ENCODE measurements at places on chromosomes 5 and 9.

GRCh38 chr9:80052830-80053229, 481.1 kb downstream of the TLE4 start:
- no peak for DNase-seq

DNA sequence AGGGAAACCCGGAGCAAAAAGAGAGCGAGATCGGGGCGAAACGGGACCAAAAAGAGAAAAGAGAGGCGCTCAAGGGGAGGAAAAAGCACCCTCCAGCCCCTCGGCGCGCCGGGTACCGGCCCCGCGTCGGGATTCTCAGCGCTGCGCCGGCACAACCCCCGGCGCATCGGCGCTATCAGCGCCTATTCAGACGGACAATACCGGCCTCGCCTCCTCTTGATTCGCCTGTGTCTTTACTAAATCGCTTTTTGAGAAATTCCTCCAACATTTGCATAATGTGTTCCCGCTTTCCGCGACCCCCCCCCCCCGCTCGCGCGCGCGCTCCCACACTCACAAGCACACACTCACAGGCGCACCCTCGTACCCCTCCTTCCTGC, 578 bp downstream of the LHX6 start:
- DNase-seq, result no peak

DNA sequence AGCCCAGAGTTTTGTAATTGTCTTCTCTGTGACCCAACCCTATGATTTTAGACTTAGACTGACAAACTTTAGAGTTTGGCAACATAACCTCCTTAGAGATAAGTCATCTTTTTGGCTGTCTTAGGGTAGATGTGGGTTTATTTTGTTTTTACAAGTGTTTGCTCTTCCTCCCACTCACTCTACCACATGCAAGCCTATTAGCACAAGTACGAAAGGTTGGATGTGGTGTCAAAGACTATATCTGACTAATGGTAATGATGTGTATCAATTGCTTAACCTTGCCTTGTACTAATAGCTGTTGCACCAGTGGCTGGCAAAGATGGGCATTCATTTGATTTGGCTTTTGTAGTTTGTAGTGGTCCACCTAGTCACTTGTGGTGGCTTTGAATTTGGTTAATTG, 46.5 kb downstream of the SLC25A46 start:
- DNase-seq, result no peak

DNA sequence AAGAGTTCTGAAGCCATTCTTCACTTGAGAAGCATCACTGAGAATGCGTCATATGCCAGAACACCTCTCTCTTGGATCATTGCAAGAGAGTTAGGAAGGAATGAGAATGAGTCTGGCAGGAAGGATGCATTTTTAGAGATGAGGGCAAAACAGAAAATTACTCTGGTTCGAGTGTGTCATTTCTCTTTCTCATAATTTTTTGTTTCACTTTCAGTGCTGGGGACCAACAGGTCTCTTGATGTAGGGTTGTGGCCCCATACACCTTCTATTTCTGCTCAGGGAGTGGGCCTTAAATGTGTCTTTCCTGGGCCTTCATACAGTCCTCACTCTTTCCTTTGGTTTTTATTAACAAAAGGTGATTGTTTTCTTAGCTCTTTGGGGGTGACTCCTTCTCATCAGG, 302.4 kb downstream of the NR3C1 start:
- no peak for DNase-seq

- DNase-seq, result peak; percentile 41
These were observed at the start of gene ENG for GRCh38 chr9:127854184-127854806. TSS of gene ENG (minus strand) at chr9:127854658. CDS start at chr9:127854355, 303 bp downstream.

- peak; percentile 95 for DNase-seq
These were observed at the start of gene MARVELD2 for GRCh38 chr5:69414885-69415583. TSS of gene MARVELD2 (plus strand) at chr5:69415116. CDS start at chr5:69419386, 4,270 bp downstream.

DNA sequence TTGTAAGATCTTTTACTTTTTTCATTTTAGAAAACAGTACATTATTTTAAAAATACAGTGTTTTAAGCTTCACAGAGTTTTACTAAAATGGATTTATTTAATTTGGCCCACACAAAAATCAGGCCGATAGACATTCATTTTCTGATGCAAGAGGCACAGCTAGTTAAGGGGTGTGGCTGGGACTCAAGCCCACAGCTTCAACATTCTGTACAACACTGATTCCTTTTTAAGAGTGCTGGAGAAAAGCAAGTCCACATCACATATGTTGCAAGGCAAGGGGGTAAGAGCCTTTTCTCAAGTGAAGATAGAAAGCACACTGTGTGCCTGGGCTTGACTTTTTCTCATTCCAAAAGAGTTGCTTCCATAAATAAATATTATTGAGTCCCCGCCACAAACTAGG, 195.9 kb downstream of the RFK start:
- no peak for DNase-seq

DNA sequence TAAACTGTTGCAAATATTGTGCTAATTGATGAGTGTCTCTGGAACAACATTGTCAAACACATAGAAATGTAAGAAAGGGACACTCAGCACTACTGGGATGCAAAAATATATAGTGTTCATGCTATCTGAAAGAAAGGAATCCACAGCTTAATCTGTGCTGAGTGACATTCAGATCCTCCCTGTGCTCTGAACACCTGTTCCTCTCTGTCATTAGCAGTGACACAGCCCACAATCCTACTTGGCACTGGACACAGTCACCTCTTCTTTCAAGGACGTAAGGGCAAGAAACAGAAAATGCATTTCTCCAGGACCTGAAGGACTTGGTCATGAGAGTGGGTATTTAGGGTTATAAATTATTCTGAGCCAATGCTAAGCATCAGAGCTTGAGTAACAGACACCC, 121.4 kb upstream of the SV2C start:
- DNase-seq, result no peak

DNA sequence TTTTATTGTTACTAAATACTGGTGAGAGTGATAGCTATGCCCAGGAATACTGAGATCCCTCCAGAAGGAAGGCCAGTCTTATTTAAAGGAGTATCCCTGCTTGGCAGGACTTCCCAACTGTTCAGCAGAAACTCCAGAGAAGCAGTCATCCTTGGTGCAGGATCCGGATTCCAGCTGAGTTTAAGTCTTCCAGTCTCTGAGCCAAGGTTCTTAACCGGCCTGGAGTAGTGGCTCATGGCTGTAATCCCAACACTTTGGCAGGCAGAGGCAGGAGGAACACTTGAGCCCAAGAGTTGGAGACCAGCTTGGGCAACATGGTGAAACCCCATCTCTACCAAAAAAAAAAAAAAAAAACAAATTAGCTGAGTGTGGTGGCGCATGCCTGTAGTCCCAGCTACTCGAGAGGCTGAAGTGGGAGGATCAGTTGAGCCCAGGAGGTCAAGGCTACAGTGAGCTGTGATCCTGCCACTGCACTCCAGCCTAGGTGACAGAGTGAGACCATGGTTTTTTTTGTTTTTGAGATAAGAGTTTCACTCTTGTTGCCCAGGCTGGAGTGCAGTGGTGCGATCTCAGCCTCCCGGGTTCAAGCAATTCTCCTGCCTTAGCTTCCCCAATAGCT, 7.6 kb downstream of the NAIF1 start:
- no peak for DNase-seq

GRCh38 chr5:107672211-107673038, 1.7 kb upstream of the EFNA5 start:
- peak; percentile 97 for DNase-seq

GRCh38 chr9:130890870-130891687, 5.5 kb downstream of the QRFP start:
- DNase-seq, result no peak

- DNase-seq, result peak; percentile 3
These were observed 610.6 kb downstream of the CDH12 start for GRCh38 chr5:22242532-22242931.

DNA sequence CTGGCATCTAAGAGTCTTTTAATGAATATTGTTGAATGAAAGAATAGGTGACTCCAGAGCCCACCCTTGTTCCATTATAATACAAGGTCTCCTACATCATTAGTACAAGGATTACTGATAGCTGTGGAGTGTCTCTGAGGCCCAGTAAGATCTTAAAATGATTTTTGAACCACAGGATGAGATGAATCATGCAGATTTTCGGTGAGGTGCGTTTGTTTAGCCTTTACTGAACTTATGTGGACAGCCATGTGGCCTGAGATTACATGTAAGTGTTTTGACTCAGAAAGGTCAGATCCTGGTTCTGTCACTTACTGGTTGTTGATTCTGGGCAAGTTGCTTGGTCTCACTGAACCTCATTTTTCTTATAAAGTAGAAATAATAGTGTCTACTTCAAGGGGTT, 21.6 kb downstream of the NFX1 start:
- no peak for DNase-seq

- no peak for DNase-seq
These were observed 22.7 kb downstream of the OR2S2 start for GRCh38 chr9:35935261-35935660.

GRCh38 chr5:127013407-127013806, 17.0 kb downstream of the MARCHF3 start:
- DNase-seq, result no peak

DNA sequence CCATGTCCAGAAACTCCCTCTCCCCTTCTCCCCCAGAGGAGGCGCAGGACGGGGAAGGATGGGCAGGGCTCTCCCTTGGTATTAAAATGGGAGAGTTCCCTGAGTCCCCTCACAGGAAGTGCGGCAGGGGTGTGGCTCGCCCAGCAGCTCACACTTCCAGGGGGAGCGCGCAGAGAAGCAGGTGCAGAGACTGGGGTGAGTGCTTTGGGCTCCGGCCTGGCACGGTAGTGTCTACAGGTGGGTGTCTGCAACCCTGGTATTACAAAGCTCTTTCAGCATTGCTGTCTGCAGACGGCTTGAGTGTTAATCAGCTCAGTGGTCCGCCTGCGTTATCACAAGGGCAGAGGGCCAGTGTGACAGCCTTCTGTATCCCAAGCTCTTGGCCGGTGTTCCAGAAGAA, 114.9 kb upstream of the FBXL7 start:
- no peak for DNase-seq

DNA sequence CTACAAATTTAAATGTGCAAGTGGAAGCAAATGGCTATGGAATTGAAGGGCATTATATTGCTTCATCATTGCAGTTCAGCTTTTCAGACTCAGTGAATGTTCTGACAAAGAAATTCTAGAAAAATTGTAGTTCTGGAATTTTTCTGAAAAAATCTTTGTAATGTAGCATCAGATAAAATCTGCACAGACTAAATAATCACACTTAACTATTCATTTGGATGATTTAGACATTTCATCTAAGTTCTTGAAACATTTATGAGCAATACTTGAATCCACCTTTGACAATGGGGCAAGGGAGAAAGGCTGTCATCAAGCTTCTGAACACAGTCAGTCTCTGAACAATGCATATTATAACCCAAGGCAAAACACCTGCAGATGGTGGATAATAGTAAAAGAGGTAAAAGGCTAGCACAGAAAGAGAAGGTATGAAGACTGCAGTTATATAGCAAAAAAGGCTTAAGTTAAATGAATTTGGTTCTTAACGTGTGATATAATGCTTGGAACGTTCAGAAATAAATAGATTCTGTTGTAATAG, 1352.0 kb upstream of the NUDT12 start:
- DNase-seq, result no peak

DNA sequence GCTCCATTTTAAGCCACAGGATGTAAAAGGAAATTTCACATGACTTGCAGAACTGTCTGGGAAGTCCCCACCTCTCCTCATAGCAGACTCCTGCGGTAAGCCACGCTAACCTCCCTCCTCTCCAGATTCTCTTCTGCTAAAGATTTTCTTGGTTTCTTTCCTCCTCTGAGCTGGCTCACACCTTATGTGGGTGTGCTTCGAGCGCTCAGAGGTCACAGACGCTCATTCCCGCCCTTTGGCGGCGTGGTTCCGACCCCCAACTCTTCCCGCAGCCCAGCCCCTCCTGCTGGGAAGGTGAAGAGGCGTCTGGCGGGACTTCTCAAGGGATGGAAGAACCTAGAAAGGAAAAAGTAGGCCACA, 32.9 kb upstream of the CDK20 start:
- DNase-seq, result no peak

DNA sequence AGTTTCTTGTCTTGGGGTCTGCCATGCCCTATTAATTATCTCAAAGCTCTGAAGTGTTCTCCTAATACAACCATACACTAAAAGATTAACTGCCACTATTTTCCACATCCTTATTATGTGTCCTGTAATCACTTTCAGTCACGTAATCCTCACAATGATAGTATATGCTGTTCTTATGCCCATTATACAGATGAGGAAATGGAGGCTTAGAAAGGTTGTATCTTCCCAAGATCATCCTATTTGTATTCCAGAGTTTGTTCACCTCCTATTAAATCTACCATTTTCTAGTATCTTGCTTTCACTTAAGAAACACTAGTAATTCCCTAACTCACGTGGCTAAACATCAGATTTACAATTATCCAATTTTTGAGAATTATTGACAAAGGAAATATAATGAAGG, 2.9 kb upstream of the ARHGEF28 start:
- DNase-seq, result no peak

- DNase-seq, result no peak
These were observed 43.7 kb downstream of the CDH6 start for GRCh38 chr5:31237174-31237573.

DNA sequence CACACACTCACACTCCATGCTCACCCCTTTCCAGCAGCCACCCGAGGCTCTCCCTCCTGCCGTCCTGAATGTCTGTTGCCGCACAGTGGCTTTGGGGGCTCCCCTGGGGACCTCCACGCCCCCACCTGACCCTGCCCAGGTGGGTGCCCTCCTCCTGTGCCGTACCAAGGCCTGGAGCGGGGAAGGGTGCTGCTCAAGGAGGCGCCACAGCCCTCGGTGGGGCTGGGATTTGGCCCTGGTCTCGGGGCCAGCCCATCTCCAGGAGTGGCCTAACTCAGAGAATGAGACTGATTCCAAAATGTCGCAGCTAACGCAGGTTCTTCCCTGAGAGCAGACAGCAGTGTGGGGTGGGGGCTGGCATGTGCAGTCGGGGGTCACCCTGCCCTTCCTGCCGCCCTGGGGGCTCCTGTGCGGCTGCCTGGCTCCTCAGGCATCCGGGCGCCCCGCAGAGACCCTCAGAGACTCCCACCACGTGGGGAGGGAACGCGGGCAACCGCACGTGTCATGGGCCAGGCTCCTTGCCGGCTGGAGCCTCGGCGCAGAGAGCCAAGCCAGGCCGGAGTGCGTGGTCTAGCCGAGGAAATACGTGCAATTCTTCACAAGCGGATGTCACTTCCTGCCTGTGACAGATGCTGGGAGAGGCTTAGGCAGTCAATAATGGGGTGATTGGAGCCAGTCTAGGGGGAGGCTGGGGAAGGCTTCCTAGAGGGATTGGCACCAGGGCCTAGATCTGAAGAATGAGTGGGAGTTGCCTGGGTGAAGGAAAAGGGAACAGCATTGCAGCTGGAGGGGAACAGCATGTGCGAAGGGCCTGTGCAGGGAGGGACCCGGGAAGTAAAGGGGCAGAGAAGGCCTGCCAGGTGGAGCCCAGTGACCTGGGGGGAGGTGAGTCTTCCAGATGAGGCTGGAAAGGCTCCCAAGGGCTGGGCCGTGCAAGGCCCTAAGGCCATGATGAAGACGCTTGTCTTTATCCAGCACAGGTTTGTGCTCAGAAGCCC, 44.1 kb downstream of the C9orf50 start:
- peak; percentile 15 for DNase-seq

- DNase-seq, result no peak
These were observed 7.8 kb downstream of the DMRT2 start for GRCh38 chr9:1057910-1058309.

GRCh38 chr9:136088481-136088938, 6.6 kb downstream of the NACC2 start:
- no peak for DNase-seq

- DNase-seq, result no peak
These were observed 90.7 kb upstream of the NR3C1 start for GRCh38 chr5:143494162-143494561.

GRCh38 chr9:81634915-81635516, 54.3 kb downstream of the TLE1 start:
- no peak for DNase-seq

Measured in kidney (tissue), 22 donors.